ENCODE measurements at places on chromosomes 1 and 21. TPM values are rescaled to one million over a fixed set of nuclear protein-coding genes. Genes with fewer than 3 reads are reported as not detected.

DNA sequence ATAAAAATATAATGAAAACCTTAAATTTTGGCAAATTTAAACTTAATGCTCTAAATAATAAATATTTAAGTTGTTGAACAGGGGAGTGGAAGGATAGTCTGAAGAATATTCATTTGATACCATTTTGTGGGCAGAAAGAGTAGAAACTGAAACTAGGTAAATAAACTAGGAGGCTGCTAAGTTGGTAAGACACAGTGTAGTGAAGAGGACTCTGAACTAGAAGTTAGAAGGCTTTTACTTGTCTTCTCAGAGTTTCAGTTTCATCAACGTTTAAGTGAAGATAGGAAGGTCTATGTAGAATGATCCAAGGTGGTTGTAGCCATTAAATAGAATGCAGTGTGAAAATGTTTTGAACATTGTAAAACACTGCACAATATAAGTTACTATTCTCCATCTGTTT, 516.9 kb downstream of the AMY1C start:
- DNase-seq: no peak

DNA sequence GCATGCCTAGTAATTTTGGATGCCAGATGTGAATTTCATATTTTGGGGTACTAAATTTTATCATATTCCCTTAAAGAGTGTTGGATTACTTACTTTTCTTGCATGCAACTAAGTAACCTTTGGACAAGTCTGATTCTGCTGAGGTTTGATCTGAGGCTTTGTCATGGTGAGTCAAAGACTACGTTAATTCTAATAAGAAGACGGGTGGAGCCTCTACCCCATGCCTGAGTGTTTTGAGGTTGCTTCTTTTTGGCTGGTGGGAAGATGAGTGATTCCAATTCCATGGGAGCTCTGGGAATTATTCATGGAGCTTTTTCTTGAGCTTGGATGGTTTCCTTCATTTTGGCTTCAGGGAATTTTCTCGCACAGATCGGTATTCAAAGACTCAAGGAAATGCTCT, 11.6 kb upstream of the PCP4 start:
- no peak for DNase-seq

DNA sequence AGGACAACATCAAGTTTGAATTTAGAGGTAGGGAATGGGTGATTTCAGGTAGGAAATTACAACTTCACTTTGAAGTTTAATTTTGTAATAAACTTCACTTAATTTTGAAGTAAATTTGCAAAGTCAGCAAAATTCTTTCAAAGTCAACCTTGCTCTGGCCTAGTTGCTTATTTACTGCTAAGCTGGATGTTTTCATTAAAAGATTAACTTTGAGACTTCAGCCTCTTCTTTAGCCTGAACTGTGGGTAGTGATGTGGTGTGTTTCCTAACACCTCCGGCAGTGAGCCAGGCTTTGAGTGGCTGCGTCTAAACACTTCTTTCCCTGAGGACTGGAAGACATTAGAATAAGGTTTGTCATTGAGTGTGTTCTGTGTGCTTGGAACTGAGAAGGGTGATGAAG, at the start of gene HAO2:
Gene HAO2, plus strand, starts transcription at position 232 of the 400 bp plus-strand sequence. CDS start 12,301 bp downstream, outside the sequence.
- no peak for DNase-seq

DNA sequence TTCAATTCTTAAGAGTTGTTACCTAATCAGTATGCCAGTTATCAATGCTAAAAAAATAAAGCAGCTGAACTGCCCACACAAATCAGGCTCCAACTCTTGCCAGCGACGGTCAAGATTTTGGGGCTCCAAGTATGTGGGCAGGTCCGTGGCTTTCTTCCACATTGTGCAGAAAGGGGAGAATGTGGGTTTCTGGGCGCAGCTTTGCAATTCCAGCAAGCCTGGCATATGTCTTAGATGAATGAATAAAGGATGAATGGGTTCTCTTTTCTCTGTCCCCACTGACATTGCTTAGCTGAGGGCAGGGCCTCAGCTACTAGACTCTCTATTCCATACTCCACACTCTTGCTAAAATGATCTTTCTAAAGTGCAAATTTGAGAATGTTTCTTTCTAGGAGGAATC, 42.4 kb downstream of the NENF start:
- DNase-seq: no peak

DNA sequence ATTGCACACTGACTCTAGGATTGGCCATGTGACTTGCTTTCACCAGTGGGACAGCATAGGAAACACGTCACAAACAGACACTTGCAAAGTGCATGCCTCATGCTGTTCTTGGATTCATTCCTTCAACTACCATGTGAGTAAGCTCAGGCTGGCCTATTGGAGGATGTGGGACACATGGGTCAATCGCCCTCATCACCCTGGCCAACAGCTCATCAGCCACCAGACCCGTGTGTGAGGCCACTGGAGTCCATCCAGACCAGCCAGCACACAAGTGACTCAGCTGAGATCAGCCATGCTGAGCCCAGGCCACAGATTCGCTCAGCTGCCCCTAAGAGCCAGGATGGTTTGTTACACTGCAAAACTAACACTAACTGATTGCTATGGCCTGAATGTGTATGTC, 216.1 kb upstream of the GRIK3 start:
- DNase-seq: no peak

DNA sequence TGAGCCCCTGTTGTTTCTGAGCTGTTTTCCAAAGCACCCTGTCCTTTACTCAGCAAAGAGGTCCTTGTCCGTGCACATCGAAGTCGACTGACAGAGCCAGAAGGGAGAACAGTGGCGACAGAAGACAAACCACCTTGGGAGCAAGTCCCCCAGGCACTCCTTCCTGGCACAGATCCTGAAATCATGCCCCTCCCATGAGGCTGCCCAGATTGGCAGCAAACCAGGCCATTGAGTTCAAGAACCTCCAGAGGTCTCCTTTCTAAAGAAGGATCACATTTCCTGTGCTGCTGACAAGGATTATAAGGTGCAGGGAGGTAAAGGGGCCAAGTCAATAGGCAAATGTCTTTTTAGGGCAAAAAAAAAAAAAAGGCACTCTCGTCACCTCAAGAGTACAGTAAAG, 84.7 kb upstream of the HIVEP3 start:
- peak; percentile 23 for DNase-seq

DNA sequence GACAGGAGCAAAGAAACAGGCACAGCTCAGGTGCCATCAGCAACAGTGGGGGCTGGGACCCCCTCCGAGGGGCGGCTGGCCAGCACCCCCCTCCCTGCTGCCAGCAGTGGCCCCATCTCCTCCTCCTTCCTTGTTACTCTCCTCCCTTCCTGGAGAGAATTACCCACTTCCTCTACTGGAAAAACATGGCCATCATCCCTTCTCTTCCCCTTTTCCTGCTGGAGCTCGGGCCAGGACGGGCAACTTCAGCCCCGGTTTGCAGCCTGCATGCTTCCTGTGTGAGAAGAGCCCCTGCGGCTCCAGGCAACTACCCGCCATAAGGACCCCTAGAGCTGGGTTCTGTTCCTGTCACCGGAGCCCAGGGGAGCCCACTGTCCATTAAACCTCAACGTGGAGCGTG, 17.6 kb downstream of the MEGF6 start:
- no peak for DNase-seq

- peak; percentile 56 for DNase-seq
Observed at GRCh38 chr1:109821221-109821669, 57.5 kb upstream of the EPS8L3 start.

DNA sequence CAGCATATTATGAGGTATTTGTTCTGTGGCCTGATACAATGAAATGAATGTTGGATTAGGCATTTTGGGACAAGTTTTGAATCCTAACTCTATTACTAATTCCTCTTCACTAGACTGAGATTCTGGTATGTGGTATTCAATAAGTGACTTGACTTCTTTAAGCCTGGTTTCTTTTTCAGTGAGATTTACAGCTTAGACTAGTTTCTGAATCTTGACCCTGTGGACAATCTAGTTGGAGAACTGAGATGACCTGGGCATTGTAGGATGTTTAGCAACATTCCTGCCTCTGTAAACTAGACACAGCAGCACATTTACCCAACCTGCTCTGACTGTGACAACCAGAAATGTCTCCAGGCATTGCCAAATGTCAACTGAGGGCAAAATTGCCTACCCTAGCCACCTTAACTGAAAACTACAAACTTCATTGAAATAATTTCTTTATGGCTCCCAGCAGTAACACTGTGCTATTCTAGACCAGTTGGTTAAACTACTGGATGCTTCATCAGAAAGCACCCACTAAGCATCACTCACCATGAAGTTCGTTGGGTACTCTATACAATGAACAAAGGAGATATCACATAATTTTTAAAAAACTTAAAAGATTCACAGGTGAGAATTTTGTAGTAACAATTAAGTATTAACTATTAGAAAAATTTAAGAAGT, 16.8 kb downstream of the PTPRC start:
- no peak for DNase-seq

DNA sequence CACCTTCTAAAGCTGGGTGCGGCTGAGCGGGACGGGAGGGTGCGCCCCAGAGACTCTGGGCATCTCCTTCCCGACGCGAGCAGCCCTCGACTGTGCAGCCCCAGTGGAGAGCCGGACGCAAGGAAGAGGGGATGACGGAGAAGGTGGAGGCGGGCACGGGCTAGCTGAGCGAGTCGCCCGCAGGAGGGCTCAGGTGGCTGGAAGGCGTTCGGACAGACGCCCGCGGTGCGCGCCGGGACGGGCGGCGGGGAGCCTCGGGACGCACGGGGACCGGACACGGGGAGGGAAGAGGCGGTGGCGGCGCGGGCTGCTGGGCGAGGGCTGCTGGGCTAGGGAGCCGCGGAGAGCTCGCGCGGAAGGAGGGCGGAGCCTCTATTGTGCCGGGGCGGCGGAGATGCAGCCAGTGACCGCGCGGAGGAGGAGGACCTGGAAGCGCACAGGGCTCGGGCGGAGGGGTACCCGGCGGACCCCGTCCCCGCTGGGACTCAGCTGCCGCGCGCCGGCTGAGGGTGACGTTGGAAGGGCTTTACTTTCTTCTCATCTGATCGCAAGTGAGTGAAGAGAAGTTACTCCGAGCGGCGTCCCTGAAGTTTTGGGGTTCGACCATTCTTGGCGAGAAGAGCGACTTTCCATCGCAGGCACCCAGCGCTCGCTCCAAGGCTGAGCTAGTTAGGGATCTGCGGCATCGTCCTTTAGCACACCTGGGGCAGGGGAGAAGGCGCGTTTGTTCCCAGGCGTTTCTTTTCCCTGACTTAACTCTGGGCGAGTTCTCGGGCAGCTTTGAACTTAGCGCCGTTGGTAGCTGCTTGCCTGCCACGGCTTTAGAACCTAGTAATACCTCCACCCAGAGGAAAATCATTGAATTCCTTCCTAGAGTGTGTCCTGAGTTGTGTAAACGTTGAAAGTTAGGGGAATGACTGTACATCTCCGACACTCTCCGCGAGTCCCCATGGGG, at the start of gene OLFML2B:
Gene OLFML2B, minus strand, starts transcription at position 323 of the 955 bp plus-strand sequence. CDS start 439 bp downstream, outside the sequence.
- DNase-seq: peak; percentile 83

DNA sequence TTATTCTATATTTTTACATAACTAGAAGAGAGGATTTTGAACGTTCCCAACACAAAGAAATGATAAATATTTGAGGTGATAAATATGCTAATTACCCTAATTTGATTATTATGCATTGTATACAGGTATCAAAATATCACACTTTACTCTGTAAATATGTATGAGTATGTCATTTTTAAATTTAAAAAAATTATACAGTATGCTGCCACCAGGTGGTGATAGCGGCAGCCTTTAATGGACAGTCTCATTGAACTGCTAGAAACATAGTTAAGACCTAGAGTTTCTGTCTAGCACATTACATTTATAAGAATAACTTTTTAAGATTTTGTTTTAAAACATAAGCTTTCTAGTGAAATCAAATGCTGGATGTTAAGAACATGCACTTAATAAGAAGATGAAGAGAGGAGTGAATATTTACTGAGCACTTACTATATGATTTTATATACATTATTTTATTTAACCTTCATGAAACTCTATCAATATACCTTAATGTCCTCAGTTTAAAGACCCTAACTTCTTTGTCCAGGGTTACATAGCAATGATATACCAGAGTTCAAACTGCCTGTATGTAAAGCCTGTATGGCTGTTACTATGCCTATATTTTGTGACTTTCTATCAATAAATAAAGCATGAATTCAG, 207.1 kb downstream of the NUF2 start:
- DNase-seq: peak; percentile 50

GRCh38 chr1:59045636-59046035, 251.3 kb upstream of the FGGY start:
- DNase-seq: no peak

GRCh38 chr1:97243973-97244560, 522.5 kb downstream of the PTBP2 start:
- DNase-seq: no peak

- DNase-seq: no peak
Observed at GRCh38 chr1:44032170-44032790, 1.0 kb upstream of the SLC6A9 start.

- DNase-seq: peak; percentile 77
Observed at GRCh38 chr1:1013105-1013921, at the start of gene ISG15. TSS of gene ISG15 (plus strand) at chr1:1013497. CDS start at chr1:1013574, 77 bp downstream.

GRCh38 chr1:234886081-234886984, 242.3 kb downstream of the TOMM20 start:
- no peak for DNase-seq

GRCh38 chr1:212235857-212236256, 49.4 kb upstream of the PPP2R5A start:
- DNase-seq: peak; percentile 18

GRCh38 chr21:29730281-29730680, 209.5 kb downstream of the GRIK1 start:
- DNase-seq: no peak

- peak; percentile 40 for DNase-seq
Observed at GRCh38 chr21:44295163-44295573, 4.7 kb upstream of the PFKL start.

DNA sequence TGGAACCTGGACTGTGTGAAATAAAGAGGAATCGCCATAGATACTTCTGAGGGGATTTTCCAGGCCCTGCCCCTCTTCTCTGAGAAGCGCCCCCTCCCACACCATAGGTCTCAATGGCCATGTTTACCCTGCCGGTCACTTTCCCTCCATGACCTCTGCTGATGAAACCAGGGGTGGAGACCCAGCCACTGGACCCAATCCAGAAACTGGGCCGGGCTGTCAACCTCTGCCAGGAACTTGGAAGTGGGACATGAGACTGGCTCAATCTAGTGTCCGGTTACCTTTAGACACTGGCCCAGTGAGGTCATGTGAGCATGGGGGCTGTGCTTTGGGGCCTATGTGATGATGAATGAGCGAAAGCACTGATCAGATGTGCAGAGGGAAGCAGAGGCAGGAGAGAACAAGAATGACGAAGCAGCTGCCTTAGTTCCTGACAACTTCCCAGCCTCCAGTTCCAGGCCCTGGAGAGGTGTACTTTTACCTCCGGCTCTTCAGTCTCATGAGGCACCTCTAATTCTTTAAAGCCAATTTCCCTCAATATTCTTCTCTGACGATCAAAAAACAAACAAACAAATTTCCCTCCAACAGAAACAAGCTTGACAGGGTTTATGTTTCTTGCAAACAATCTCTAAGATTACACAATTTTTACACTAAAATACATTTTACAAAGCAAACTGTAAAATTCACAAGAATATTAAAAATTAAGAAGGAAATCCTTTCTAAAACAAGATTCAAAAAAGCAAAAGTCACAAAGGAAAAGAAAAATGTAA, 4.9 kb downstream of the ASAP3 start:
- peak; percentile 47 for DNase-seq

Gene LCE1C
- not detected for total RNA-seq

Gene PGD
- 350 TPM for total RNA-seq

Gene TEKT2
- total RNA-seq: 0.15 TPM

Gene OR10J1
- not detected for total RNA-seq

Gene AIRE
- 0.10 TPM for total RNA-seq
